ENCODE measurements at places on chromosomes 6 and 20. TPM values are rescaled to one million over a fixed set of nuclear protein-coding genes. Genes with fewer than 3 reads are reported as not detected.

COL11A2 gene
- polyA plus RNA-seq, result 0.67 TPM

RNF5 gene
- 42.0 TPM for polyA plus RNA-seq

LSM2 gene
- 26.3 TPM for polyA plus RNA-seq

POU3F2 gene
- polyA plus RNA-seq, result 2.4 TPM

MDC1 gene
- polyA plus RNA-seq, result 5.6 TPM

BEND3 gene
- 0.28 TPM for polyA plus RNA-seq

TMEM200A gene
- not detected for polyA plus RNA-seq

SEL1L2 gene
- polyA plus RNA-seq, result 2.1 TPM

THBS2 gene
- polyA plus RNA-seq, result 1.9 TPM

GRM1 gene
- polyA plus RNA-seq, result 200 TPM

OPN5 gene
- 2.9 TPM for polyA plus RNA-seq

ANGPT4 gene
- polyA plus RNA-seq, result not detected

NKX2-2 gene
- polyA plus RNA-seq, result 0.69 TPM

MUCL3 gene
- not detected for polyA plus RNA-seq

FNDC1 gene
- 0.36 TPM for polyA plus RNA-seq

RFX6 gene
- not detected for polyA plus RNA-seq

SNPH gene
- polyA plus RNA-seq, result 1.0 TPM

CST2 gene
- polyA plus RNA-seq, result not detected

SIM1 gene
- polyA plus RNA-seq, result not detected

TSPO2 gene
- polyA plus RNA-seq, result not detected

C20orf141 gene
- not detected for polyA plus RNA-seq

RIPPLY2 gene
- 54.9 TPM for polyA plus RNA-seq
